ENCODE measurements at places on chromosomes 12 and 14.

GRCh38 chr12:53538209-53538689 lies 31.0 kb upstream of the NPFF start:
- no peak for DNase-seq

GRCh38 chr14:50792051-50792477 lies 38.9 kb downstream of the NIN start:
- no peak for DNase-seq

DNA sequence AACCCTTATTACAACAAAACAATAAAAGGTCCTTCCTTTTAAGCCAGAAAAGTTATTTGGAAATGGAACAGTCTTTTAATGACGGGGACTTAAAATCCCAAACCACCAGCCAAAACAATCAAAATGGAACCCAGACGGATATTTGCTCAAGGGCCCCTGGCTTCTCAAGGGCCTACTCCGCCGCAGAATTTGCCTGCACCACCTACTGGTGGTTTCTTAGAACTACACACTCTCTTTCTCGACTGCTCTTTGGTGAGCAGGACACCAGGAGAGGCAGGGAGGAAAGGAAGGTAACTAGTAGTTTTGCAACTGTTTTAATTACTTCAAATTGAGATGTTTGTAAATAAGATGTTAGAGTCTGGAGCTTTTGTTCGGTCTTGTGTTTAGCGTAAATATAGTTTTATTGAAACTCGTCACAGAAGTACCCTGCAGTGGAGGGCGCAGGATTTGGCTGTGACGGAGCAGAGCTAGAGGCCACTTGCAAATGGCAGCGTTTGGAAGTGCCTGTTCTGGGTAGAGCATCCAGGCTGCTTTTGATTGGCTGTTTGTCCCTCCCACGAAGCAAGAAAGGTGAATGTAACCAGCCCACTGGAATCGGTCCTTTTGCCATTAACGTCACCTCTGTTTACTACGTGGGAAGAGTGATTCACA lies 238.5 kb downstream of the CACNA1C start:
- no peak for DNase-seq

GRCh38 chr12:21453312-21453852 lies 15.9 kb downstream of the PYROXD1 start:
- DNase-seq, result no peak

GRCh38 chr12:125332900-125333299 lies 267.7 kb downstream of the AACS start:
- no peak for DNase-seq

GRCh38 chr12:99311373-99311772 lies 336.2 kb upstream of the GARIN6 start:
- no peak for DNase-seq

- DNase-seq, result no peak
Observed at GRCh38 chr14:94673781-94674231, 61.6 kb downstream of the SERPINA3 start.
